Testis (tissue), 5 donors: ENCODE measurements at places on chromosomes 2 and 18. TPM values are rescaled to one million over a fixed set of nuclear protein-coding genes. Genes with fewer than 3 reads are reported as not detected.

GRCh38 chr2:129296806-129297205, 682.7 kb upstream of the RAB6C start:
- H3K4me3 ChIP-seq, result no peak overlapping the region
- H3K27me3 ChIP-seq, result no peaks in the 10 kb centered on the region
- no peak overlapping the region for H3K27ac ChIP-seq
- DNase-seq, result no peak

GRCh38 chr2:165471349-165471950, 2.0 kb downstream of the CSRNP3 start:
- no peak for DNase-seq
- no peak overlapping the region for H3K27ac ChIP-seq
- no peaks in the 10 kb centered on the region for H3K4me1 ChIP-seq
- no peaks in the 10 kb centered on the region for H3K27me3 ChIP-seq

DNA sequence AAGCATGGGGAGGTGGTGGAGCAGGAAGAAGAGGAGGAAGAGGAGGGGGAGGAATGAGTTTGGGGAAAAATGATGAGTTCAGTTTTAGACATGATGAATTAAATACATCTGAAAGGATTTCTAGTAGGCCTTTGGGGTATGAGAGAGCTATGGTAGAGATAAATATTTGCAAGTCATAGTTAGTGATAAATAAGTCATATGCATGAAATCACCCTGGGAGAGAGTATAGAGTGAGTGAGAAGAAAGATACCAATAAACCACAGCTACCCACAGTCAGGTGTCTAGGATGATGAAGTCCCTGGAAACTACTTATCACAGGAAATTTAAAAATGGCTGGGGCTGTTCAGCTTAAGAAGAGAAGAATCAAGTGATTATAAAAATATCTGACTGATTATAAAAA, 240.5 kb downstream of the RDH14 start:
- H3K27ac ChIP-seq, result no peak overlapping the region
- H3K4me1 ChIP-seq, result no peaks in the 10 kb centered on the region
- H3K36me3 ChIP-seq, result no peaks in the 10 kb centered on the region
- DNase-seq, result no peak
- no peak overlapping the region for H3K4me3 ChIP-seq

- H3K36me3 ChIP-seq, result no peaks in the 10 kb centered on the region
- no peak for DNase-seq
- no peaks in the 10 kb centered on the region for H3K27me3 ChIP-seq
- H3K4me1 ChIP-seq, result peaks cover 4% of the 10 kb centered on the region
- no peak overlapping the region for H3K4me3 ChIP-seq
- H3K27ac ChIP-seq, result no peak overlapping the region
Observed at GRCh38 chr2:231034291-231034882, 2.9 kb upstream of the C2orf72 start.

DNA sequence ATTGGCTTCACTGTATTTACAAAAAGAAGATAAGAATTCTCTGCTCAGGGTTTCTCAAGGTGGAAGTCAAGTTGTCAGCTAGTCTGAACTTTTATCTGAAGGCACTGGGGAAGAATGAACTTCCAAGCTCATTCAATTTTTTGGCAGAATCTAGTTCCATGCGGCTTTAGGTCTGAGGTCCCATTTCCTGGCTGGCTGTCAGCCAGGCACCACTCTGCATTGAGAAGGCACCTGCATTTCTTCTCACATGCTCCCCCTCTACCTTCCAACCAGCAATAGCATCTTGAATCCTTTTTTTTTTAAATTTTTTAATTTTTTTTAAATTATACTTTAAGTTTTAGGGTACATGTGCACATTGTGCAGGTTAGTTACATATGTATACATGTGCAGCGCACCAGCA, 46.2 kb upstream of the RPE start:
- H3K36me3 ChIP-seq, result no peaks in the 10 kb centered on the region
- H3K4me3 ChIP-seq, result no peak overlapping the region
- no peak for DNase-seq
- H3K4me1 ChIP-seq, result no peaks in the 10 kb centered on the region

DNA sequence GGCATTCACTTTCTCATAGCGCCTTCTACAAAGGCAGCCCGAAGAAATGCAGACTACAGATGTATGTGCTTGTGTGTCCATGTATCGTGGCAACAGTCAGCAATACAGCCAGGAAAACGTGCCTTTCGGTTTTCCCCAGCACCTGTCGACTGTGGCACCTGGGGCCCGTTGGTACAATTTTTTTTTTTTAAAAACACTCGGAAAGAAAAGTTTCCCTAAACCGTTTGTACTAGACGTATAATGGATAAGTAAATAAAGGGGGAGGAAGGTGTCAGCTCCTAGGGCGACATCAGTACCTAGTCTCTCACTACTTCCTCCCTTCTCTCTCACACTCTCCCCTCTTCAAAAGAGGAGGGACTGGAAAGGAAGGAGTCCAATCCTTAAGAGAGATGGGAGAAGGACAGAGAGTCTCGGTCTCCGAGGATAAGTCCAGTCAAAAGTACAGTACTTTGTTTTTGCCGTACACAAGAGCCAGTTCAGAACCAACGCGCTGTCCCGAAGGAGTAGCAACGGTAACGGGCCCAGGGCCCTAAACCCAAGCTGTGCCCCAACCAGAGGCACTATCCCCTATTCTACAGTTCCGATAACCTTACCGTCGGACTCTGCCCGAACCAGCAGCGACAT, 759 bp downstream of the PPP4R3B start:
- peak overlapping the region; percentile 97 for H3K27ac ChIP-seq
- peak; percentile 55 for DNase-seq
- peak overlapping the region; percentile 88 for H3K4me3 ChIP-seq

DNA sequence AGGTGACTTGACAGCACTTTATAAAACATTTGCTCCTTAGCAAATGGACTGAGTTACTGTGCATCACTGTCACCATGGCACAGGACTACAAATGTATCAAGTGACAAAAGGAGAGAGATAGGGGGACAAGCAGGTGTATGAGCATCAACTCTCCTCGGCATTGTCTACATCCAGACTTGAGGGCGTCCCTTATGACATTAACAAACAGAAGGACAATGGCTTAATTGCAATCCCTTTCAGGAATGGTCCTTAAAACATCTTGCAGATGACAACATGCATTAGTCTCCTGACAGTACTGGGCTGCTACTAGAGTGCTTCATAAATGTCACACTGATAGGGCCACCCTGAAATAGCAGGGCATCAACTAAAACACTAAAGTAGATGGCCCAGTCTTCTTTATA, 198.8 kb downstream of the PDE1A start:
- H3K27ac ChIP-seq, result no peak overlapping the region
- no peaks in the 10 kb centered on the region for H3K27me3 ChIP-seq
- no peaks in the 10 kb centered on the region for H3K4me1 ChIP-seq
- no peak overlapping the region for H3K4me3 ChIP-seq

GRCh38 chr2:198315791-198316630, 511.6 kb downstream of the PLCL1 start:
- H3K27ac ChIP-seq, result no peak overlapping the region
- no peaks in the 10 kb centered on the region for H3K27me3 ChIP-seq

DNA sequence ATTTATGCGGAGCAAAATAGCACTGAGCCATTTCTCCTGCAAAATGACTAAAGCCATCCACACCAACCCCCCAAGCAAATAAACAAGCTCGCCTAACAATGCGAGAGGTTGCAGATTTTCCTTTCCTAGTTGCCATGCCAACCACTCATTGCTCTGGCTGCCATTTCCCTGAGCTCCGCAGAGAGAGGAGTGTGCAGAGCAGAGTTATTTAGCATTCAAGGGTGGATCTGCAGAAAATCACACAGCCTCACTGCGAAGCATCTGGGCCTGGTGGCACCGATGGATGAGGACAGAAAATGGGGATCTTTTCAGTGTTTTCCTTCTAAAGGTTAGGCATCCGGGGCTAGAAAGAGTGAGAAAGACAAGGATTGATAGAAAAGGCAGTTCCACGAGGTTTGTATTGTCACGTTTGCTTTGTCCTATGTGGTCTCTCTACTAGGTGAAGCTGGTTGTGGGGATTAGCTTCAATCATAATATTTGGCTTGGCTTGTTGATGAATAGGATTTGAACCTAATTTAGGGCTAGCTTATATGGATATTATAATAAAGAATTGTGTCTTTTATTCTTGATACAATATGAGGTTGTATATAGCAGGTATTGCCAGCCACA, 110.2 kb upstream of the UNC80 start:
- no peaks in the 10 kb centered on the region for H3K27me3 ChIP-seq
- H3K4me3 ChIP-seq, result no peak overlapping the region
- no peaks in the 10 kb centered on the region for H3K36me3 ChIP-seq
- no peak for DNase-seq

DNA sequence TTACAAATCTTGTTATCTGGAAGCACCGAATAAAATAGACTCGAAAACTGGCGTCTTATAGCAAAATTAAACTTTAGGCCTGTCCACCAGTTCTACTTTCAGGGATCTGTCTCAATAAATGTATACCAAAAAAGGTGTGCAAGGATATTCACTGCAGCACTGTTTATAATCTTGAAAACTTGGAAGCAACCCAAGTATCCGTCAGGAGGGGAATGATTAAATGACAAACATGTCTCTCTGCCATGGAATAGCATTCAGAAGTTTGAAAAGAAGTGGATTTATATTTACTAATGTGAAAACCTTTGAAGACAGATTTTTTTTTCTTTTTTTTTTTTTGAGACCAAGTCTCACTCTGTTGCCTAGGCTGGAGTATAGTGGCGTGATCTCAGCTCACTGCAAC, 32.3 kb upstream of the SATB2 start:
- DNase-seq, result no peak
- H3K36me3 ChIP-seq, result no peaks in the 10 kb centered on the region
- no peaks in the 10 kb centered on the region for H3K4me1 ChIP-seq
- H3K4me3 ChIP-seq, result no peak overlapping the region
- no peak overlapping the region for H3K27ac ChIP-seq
- H3K27me3 ChIP-seq, result no peaks in the 10 kb centered on the region

- no peaks in the 10 kb centered on the region for H3K27me3 ChIP-seq
- DNase-seq, result peak; percentile 54
- no peaks in the 10 kb centered on the region for H3K4me1 ChIP-seq
- H3K4me3 ChIP-seq, result peak overlapping the region; percentile 43
- H3K36me3 ChIP-seq, result no peaks in the 10 kb centered on the region
Observed at GRCh38 chr2:55133467-55134315, 83.4 kb upstream of the RTN4 start.

GRCh38 chr2:100529900-100530299, 32.9 kb upstream of the PDCL3 start:
- no peaks in the 10 kb centered on the region for H3K36me3 ChIP-seq
- H3K4me3 ChIP-seq, result no peak overlapping the region
- H3K27me3 ChIP-seq, result no peaks in the 10 kb centered on the region

- no peak overlapping the region for H3K27ac ChIP-seq
- no peaks in the 10 kb centered on the region for H3K36me3 ChIP-seq
- no peak for DNase-seq
- H3K27me3 ChIP-seq, result no peaks in the 10 kb centered on the region
Observed at GRCh38 chr2:239554766-239555570, 154.1 kb upstream of the HDAC4 start.

DNA sequence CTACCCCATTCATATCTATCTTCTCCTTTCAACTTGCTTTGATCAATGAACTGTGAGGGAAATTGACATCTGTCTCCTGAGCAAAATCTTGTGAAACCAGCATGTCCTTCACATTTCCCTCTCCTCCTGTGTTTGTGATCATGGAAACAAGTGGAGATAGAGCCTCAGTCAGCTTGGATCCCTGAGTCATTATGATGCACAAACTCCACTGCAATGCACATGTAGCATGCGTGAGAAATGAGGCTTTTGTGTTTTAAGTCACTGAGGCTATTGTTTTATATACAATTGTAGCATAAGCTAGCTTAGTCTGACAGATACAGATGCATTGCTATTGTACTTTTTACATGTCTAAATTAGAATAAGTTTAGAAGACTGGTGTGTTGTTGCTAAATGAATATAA, 85.2 kb upstream of the HNMT start:
- no peaks in the 10 kb centered on the region for H3K4me1 ChIP-seq
- no peak for DNase-seq
- H3K27me3 ChIP-seq, result no peaks in the 10 kb centered on the region
- no peak overlapping the region for H3K27ac ChIP-seq

- H3K27ac ChIP-seq, result no peak overlapping the region
- H3K4me1 ChIP-seq, result peaks cover 4% of the 10 kb centered on the region
- H3K27me3 ChIP-seq, result no peaks in the 10 kb centered on the region
- H3K36me3 ChIP-seq, result no peaks in the 10 kb centered on the region
- DNase-seq, result no peak
- no peak overlapping the region for H3K4me3 ChIP-seq
Observed at GRCh38 chr2:98026927-98027522, 31.3 kb upstream of the TMEM131 start.

- no peaks in the 10 kb centered on the region for H3K4me1 ChIP-seq
- H3K27me3 ChIP-seq, result no peaks in the 10 kb centered on the region
- no peak for DNase-seq
Observed at GRCh38 chr2:46701152-46701551, 214.5 kb downstream of the MCFD2 start.

DNA sequence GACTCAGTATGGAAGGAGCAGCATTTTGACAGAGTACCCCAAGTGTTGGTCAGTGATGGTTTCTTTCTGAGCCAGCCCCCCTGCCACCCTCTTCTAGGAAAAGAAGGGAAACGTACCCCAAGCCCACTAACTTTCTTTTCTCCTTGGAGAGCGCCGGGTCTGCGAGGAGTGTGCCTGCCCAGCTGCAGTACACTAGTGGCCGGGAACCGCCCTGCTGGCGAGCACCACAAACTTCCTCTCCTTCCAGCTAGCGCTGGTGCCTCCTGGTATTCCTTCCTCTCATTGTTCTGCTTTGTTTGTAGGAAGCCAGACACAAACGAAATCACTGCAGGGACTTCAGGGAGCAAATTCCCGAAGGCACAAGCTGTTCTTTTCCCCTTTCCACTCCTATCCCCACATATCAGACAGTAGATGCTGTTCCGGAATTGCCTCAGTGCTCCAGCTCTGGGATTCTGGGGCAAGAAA, 1.8 kb downstream of the CCDC85A start:
- H3K4me3 ChIP-seq, result peak overlapping the region; percentile 55
- peak overlapping the region; percentile 24 for H3K27ac ChIP-seq
- H3K36me3 ChIP-seq, result no peaks in the 10 kb centered on the region
- H3K4me1 ChIP-seq, result no peaks in the 10 kb centered on the region

- H3K4me1 ChIP-seq, result peaks cover 3% of the 10 kb centered on the region
- H3K27me3 ChIP-seq, result no peaks in the 10 kb centered on the region
- no peaks in the 10 kb centered on the region for H3K36me3 ChIP-seq
- no peak for DNase-seq
Observed at GRCh38 chr2:121282800-121283385, 2.1 kb downstream of the TFCP2L1 start.

The POTEI gene
- 11.3 TPM for polyA plus RNA-seq

The HNMT gene
- polyA plus RNA-seq, result 13.6 TPM

The USP40 gene
- polyA plus RNA-seq, result 42.0 TPM

The IL37 gene
- not detected for polyA plus RNA-seq

The STARD6 gene
- 42.6 TPM for polyA plus RNA-seq

The RBKS gene
- 18.4 TPM for polyA plus RNA-seq

The CHCHD5 gene
- polyA plus RNA-seq, result 98.9 TPM

The EVX2 gene
- 2.3 TPM for polyA plus RNA-seq

The SOX11 gene
- 0.05 TPM for polyA plus RNA-seq
